T-helper 2 cell (primary cell): ENCODE measurements at places on chromosomes 13 and 19.

DNA sequence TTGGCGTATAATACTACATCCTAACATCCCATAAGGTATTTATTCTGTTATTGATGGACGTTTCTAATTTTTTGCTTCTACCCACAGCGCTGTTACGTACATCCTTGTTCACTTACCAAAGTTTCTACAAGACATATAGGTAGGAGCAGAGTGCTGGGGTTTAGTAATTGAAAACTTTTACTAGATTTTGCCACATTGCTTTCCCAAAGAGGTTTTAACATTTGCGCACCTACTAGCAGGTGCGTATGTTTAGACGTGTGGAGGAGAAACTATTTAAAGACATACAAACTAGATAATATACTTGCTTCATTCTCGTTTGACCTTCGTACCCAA, 559 bp upstream of the RPL21 start:
- no peak for DNase-seq

GRCh38 chr19:56101746-56102535, 19.2 kb downstream of the ZNF787 start:
- no peak for DNase-seq

- DNase-seq, result no peak
Observed at GRCh38 chr13:23488442-23488841, 54.9 kb upstream of the SACS start.

- no peak for DNase-seq
Observed at GRCh38 chr19:48967346-48968178, 2.5 kb downstream of the FTL start.

- DNase-seq, result no peak
Observed at GRCh38 chr13:112457485-112457884, 81.3 kb downstream of the SPACA7 start.

GRCh38 chr19:57615346-57615745, 1.3 kb downstream of the ZNF134 start:
- no peak for DNase-seq

DNA sequence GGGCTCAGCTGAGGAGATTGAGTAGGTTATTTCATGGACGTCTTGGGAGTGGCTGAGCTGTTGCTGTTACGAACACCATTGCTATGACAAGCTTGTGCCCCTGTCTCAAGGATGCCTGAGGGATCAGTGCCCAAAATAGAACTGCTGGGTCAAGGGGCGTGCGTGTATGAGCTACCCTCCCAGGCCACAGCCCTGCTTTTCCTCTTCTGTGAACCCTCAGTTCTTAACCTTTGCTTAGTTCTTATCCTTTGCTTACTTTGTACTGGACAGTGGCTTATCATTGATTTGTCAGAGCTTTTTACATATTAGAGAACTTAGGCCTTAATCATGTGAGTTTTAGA, 9.0 kb downstream of the ARHGAP45 start:
- peak; percentile 2 for DNase-seq

DNA sequence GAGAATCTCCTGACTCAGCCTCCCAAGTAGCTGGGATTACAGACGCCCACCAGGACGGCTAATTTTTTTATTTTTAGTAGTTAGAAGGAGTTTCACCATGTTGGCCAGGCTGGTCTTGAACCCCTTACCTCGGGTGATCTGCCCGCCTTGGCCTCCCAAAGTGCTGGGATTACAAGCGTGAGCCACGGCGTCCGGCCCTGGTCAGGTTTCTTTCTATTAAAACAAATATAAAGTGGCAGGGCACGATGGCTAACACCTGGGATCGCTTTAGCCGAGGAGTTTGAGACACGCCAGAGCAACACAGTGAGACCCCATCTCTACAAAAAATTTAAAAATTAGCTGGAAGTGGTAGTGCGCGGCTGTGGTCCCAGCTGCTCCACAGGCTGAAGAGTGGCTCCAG, 1.5 kb upstream of the MED25 start:
- no peak for DNase-seq

DNA sequence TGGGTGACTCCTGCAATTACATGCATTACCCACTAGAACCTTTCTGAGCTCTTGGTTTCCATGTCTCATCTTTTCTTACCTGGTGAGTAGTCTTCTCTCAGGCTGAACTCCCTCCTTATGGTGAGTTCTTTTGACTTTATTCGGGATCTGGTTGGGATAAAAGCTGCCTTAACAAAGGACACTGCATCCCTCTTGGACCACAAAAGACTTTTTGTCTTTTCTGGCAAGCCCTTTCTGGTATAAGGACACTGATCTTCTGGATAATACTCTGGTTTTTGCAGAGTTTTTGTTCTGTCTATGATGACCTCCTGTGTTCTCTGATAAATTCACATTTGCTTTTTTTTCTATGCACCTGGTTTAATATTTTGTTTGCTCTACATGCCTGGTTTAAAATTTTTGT, 66.7 kb downstream of the SLITRK1 start:
- no peak for DNase-seq

GRCh38 chr19:48043675-48044258, at the start of gene CABP5:
Gene CABP5, minus strand, starts transcription at chr19:48044079. Its CDS starts 157 bp downstream, at chr19:48043922.
- no peak for DNase-seq

GRCh38 chr19:51811344-51811743, 16.4 kb downstream of the FPR3 start:
- no peak for DNase-seq

- no peak for DNase-seq
Observed at GRCh38 chr13:113632706-113633484, 25.1 kb downstream of the ATP4B start.
